ENCODE measurements at places on chromosomes 13 and 19.

DNA sequence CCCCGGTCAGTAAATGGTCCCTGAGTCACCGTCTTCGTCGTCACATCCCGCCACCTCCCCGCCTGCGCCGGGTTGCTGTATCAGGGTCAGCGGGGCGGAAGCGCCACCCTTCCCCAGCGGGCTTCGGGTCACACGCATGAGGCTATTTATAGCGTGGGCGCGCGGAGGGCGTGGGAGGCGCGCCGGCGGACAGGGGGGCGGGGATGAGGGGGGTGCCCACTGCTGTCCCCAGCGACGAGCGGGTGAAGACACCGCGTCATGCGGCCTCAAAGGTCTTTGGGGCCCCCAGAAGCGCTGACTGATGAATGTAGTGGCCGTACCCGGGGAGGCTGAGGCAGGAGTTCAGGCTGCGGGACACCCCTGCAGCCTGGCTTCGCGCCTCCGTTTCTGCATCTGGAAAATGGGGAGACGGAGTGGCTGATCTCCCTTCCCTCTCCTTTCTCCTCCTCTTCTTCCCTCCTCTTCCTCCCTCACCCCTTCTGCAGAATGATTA lies 7.9 kb downstream of the UNC13A start:
- peak; percentile 61 for DNase-seq

- no peak for DNase-seq
Measured at GRCh38 chr13:42363941-42364612, 92.1 kb downstream of the AKAP11 start.

DNA sequence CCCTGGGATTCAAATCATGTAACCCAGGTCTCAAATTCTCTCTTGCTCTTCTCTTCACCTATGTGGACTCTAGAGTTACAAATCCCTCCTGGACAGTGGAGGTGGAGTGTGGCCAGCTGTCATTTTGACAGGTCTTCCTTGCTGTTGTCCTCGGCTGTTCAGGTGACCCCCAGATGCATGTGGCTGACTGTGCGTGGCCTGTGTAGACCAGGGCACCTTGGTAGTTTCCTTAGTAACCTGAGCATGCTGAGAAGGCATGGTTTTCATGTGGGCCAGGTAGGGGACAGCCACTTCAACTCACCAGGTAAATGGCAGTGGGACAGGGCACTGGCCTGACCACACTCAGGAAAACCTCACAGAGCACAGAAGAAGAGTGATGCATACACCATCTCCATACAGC lies 155.0 kb upstream of the TSHZ3 start:
- DNase-seq = no peak

DNA sequence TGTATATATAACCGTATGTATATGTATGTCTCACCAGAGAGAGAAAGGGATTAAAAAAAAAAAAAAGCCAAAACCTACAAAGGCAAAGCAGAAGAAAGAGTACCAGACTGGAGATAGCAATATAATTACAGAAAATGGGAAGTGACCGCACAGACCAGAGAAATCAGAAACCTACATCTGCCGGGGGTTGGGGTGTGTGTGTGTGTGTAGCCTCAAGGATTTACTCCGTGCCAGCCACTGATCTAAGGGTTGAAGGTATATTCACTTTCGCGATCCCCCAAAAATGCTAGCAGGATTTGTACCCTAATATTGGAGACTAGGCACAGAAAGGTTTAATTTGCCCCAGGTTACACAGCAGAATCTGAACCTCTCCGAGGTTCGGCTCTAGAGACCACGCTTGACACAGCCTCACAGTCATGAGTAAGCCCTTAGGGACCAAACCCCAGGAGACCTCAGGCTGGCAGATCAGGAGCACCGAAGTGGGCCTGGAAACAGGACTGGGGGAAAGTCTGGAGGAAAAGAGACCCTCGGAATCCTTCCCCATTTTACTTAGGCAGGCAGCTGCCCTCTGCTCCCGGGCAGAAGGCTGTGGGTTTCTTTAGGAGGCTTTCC lies 14.8 kb downstream of the ARL11 start:
- no peak for DNase-seq

DNA sequence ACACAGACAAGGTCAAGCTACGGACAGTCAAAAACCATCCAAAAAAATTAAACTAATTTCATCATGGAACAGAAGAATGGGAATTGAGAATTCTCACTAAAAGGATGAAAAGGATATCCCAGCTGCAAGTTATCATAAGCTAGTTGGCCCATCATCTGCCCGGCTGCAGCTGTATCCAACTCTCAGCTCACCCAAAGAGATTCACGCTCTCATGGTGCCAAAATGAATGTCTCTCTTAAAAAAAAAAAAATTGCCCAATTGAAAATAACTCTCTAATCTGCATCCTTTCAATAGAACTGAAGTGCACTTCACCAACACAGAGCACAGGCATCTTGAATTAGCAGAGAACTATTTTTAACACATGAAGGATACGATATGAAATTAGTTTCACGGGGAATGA lies 20.0 kb downstream of the ENOX1 start:
- DNase-seq = no peak

GRCh38 chr13:85755123-85755522 lies 44.1 kb downstream of the SLITRK6 start:
- no peak for DNase-seq

DNA sequence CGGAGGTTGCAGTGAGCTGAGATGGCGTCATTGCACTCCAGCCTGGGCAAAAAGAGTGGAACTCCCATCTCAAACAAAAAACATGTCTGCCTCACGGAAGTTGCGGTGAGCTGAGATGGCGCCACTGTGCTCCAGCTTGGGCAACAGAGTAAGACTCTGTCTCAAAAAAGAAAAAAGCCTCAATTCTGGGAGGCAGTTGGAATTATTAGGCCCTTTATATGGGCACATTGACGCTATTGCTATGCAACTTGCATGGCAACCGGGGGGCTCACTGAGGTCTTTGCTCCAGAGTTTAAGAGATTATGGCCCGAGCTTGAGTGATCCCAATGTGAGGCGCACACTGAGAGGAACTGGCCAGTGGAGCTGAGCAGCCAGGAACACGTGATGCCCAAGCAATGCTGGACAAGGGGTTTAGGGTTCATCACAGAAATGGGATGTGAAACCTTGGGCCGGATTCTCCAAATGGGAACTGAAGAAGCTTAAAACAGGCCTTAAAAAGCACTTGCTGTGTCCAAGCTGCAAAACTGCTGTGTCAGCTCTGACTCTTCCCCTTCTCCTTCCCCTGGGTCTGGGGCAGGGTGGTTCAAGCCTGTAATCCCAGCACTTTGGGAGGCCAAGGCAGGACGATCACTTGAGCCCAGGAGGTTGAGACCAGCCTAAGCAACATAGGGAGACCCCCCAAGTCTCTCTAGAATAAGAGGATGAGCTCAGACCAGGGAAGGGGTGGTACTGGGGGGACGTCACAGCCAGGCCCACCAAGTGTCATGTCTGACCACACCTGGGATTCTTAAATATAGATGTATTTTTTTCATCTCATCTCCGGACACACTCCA lies 2.5 kb downstream of the FTL start:
- DNase-seq = no peak

- DNase-seq = no peak
Measured at GRCh38 chr13:102198418-102199311, 203.2 kb downstream of the FGF14 start.

DNA sequence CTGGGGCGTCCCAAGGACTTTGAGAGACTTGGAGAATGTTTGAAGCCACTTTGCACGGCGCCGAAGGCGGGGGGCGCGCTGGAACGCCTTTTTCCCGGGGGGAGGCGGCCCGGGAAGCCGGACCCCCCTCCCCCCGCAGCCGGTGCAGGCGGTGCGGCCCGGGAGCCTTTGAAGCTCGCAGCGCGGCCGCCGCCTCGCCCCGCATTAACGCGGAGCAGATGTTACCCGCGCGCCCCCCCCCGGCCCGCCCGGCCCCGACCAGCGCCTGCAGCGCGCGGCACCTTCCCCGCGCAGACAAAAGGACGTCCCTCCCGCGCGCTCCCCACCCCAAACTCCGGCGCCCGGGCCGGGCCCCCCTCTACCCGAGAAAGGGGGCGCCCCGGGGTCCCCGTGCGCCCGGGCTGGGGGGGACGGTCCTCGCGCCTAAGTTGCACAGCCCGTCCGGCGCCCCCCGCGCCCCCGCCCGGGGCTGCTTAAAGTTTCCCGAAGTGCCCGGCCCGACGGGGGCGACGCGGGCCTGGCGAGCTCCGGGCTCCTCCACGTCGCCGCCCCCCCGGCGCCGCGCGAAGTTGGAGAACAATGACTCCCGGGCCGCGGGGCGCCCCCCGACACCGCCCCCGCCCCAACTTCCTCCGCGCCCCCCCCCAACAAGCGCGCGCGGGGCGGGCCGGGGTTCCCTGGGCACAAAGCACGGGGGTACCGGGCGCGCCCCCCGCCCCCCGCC lies 685 bp downstream of the TCF3 start:
- peak; percentile 51 for DNase-seq

DNA sequence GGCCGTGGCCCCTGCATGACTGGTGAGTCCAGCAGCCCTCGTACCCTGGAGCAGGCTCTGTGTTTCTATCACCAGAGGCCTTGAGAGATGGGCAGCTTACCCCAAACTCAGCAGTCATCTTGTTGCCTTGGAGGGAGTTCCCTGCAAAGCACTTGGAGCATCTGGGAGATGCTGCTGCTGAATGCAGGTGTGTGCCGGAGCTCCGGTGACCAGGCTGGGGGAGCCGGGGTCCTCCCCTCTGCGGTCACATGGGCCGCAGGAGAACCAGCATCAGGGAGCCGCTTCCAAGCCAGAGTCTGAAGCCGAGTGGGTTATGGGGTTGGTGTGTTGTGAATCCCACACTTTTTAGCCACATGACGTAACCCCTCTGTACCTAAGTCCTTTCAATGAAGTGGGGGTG lies 82.8 kb downstream of the TEX29 start:
- no peak for DNase-seq
